Effector CD8-positive, alpha-beta T cell (primary cell): ENCODE measurements at places on chromosomes 16 and 17.

GRCh38 chr16:4679850-4680636, 13.3 kb upstream of the NUDT16L1 start:
- no peak for DNase-seq

GRCh38 chr16:17431968-17432625, 38.7 kb downstream of the XYLT1 start:
- no peak for DNase-seq

DNA sequence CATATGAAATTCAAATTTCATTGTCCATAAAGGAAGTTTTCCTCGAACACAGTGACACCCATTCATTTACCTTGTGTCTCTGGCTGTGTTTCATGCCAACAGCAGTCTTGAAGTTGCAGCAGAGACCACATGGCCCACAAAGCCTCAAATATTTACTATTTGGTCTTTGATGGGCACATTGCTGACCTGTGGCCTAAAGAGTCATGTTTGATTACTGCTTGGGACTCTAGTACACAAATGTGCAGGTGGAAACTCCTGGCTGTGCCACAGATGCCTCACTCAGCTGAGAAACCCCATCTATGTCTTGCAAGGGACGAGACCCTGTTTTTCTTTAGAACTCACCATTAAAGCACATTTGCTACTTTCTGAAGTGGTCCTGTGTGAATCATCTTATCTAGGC, 76.7 kb downstream of the SLC6A2 start:
- no peak for DNase-seq

DNA sequence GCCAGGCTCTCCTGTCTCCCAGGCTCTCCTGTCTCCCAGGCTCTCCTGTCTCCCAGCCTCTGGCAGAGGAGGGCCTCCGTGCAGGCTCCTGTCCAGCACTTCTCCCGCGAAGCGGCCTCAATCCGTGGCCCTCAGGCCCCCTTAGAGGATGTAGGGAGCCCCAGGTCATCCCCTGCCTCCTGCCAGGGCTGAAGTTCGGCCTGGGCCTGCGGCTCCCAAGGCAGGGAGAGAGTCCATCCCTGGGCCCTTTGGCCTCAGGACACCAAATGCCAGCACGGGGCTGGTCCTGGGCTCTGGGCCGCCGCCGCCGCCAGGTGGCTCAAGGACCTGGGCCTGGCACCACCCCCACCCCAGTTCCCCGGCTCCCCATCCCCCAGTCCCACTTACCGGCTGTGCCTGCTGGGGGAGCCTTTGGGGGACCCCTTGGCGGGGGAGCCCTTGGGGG, 370 bp downstream of the EVPL start:
- DNase-seq = no peak

DNA sequence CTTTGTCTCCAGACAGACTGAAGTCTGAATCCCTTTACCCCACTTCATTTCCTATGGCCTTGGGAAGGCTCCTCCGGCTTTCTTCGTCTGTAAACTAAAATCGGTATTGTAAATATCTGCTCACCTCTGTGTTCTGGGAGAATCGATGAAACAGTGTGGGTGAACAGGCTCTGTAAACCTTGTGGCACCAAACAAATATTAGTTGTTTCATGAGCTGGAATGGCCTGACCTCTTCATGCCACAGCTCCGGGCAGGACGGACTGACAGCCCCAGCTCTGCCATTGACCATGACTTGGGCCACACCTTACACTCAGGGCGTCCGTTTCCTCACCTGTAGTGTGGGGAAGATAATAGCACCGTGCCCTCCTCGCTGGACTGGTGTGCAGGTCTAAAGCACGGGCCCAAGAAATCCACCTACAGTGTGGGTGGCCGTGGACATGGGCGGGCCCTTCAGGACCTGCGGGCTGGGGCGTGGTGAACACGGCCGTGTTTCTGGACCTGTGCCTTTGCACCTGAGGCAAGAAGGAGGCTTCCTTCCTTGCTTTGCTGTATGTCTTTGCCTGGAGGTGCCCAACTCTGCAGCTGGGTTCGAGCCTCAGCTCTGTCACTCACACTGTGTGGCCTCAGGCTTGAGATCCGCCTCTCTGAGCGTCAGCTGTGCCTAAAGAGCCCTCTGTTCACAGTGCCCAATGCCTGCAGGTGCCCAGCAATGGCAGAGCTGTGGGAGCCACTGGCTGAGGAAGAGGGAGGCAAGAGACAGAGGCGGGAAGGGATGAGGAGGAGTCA, 6.1 kb upstream of the OSGIN1 start:
- no peak for DNase-seq

DNA sequence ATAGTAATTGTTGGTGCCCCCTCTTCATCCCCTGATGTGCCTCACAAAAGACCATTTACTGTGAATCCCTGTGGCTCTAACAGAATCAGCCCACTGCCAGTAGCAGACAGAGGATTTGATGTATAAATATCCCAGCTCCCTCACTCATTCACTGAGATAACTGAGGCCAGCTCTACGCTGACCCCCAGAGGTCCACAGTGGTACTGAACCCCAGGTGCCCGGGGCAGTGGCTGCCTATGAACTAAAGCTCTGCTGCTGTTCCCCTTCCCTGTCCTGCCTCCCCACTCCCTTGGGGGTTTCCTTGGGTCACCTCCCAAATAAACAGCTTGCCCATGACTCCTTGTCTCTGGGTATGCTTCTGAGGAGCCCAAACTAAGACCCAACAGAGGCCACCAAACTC, 295.8 kb downstream of the FOXL1 start:
- DNase-seq = no peak

DNA sequence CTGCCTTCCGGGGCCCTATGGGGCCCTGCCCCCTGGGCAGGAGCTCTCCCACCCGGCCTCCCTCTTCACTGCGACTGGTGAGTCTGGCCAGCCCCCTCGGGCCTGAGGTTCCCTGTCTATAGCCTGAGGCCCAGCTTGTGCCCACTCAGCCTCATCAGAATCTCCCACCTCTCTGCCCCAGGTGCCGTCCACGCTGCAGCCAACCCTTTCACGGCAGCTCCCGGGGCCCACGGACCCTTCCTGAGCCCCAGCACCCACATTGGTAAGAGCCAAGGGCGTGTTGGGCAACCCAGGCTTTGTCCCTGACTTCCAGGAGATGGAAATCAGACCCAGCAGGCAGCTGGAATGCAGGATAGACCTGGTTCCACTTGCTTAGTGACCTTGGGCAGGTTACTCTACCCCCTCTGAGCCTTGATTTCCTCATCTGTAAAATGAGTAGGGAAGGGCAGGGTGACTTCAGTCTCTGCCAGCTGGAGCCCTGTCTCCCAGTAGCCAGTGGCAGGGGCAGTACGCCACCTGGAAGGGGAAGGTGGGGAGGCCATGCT, 9.2 kb downstream of the FBRS start:
- DNase-seq = no peak

- no peak for DNase-seq
Observed at GRCh38 chr16:66150698-66151482, 215.6 kb upstream of the CDH5 start.

DNA sequence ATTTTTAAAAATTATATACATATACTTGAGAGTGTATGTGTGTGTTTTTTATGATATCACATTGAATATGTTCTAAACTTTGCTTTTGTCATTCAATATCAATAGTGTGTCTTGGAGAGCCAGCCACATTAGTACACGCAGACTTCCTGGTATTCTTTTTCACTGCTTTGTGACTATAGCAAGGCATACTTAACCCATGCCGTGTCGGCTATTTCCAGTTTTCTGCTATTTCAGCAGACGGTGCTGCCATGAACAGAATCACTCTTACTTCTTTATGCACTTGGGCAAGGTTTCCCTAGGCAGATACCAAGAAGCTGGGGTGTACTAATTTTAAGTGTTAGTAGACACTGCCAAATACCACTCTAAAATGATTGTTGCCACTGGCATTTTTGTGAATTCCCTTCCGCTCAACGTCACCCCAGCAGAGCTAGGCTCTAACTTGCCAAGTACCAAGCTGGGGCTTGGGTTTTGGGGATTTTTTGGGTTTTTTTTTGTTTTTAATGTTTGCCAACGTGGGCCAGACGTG, 134.9 kb downstream of the SOCS1 start:
- DNase-seq = no peak

- peak; percentile 9 for DNase-seq
Observed at GRCh38 chr17:13597723-13598347, 3.9 kb downstream of the HS3ST3A1 start.

- no peak for DNase-seq
Observed at GRCh38 chr16:10338426-10338825, 47.4 kb upstream of the ATF7IP2 start.

- no peak for DNase-seq
Observed at GRCh38 chr17:65677932-65678331, 116.5 kb upstream of the AXIN2 start.

- DNase-seq = no peak
Observed at GRCh38 chr16:89912143-89912542, 6.5 kb upstream of the MC1R start.

DNA sequence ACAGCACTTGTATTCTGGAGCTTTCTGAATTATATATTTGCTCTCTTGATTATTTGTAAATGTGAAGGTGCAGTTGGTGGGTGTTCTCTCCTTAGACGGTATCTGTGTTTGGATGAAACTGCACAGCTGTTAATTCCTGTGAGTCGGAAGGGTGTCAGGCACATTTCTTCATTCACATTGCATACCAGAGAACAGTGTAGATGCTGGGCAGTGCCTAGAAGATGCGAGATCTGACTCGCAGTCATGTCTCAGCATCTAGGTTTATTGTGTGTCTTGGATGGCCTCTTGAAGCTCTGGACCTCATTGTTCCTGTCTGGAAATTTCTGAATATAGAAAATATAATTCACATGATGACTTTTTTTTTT, 61.2 kb downstream of the CLEC16A start:
- DNase-seq = no peak

DNA sequence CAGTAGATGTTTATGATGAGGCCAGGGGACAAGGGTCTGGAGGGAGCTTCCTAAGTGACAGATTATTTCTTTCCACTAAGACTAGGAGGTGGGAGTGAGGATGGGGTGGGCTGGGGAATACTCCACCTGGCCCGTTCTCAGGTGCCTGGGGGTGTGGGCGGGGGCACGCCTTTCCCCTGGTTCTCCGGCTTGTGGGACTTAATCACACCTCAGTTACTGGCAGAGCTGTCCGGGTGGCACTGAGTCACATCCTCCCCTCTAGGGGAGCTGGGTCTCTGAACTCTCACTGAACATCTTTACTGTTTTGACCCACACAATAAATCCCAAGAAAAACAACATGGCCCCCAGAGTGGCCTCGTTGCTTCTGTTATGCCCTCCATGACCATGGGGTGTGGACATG, 332.8 kb downstream of the MAF start:
- DNase-seq = no peak

DNA sequence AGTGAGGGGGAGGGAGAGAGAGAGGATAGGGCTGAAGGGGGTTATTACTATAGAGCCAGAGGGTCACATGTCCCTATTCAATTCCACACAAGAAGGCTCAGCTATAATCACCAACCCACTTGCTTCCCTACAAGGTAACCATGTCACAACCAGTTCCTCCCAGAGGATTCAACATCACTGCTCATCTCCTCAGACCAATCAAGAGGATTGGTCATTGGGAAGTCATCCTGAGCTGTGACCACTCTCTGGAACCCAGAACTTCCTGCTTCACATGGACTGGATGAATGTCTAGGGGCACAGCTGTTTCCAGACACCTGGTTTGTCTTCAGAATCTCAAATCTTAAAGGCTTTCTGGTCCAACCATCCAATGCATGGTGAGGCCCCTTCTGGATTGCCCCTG, 154.9 kb upstream of the SDK2 start:
- no peak for DNase-seq

GRCh38 chr17:54256401-54256929, 433.7 kb downstream of the KIF2B start:
- no peak for DNase-seq
